Stimulated activated CD4-positive, alpha-beta T cell treated with anti-CD3 and anti-CD28 coated beads, Interleukin-2, amount 100 ng/mL, for 24 hours (primary cell): ENCODE measurements at places on chromosomes 7 and 10.
A peak's percentile ranks its signal among the peaks of the same experiment; 100 is the strongest.

- no peak for DNase-seq
Observed at GRCh38 chr7:12007576-12007975, 175.6 kb upstream of the THSD7A start.

- DNase-seq: peak; percentile 26
Observed at GRCh38 chr10:98055841-98056516, 25.6 kb upstream of the CRTAC1 start.

DNA sequence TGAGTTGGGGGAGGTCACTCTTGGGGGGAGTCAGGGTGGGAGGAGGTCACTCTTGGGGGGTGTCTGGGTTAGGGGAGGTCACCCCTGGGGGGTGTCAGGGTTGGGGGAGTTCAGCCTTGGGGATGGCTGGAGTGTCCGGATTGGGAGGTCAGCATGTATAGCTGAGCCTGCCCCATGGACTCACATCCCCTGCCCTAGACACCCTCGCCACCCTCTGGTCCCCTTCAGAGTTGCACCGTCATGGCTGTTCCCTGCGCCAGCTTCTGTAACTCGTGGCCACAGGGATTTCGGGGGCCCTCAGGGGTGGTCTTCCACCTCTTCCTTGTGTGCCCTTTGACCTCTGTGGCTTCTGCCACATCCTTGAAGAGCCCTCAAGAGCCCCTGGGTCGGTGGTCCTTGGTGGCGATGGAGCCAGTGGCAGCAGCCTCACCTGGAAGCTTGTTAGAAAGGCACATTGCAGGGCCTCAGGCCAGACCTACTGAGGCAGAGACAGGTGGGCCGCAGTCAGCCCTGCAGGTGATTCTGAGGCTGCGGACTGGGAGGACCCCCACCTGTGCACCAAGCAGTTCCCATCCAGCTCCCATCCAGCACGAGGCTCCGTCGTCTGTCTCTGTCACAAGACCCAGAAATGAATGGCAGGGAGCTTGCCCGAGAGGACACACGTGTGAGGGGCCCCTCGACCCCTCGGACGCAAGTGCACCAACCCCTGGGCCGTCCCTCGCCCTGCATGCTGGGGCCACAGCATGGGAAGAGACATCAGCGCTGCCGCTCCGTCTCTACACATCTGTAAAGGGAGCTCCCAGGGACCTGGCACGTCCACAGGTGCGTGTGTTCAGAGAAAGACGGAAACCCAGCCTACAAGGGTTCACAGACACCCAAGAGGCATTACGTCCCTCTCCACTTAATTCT, 44.7 kb upstream of the SUN1 start:
- DNase-seq: no peak

GRCh38 chr10:50506861-50507573, 116.7 kb downstream of the SGMS1 start:
- no peak for DNase-seq
